Tongue (tissue), 3 donors: ENCODE measurements at places on chromosomes 12 and 14. TPM values are rescaled to one million over a fixed set of nuclear protein-coding genes. Genes with fewer than 3 reads are reported as not detected.

DNA sequence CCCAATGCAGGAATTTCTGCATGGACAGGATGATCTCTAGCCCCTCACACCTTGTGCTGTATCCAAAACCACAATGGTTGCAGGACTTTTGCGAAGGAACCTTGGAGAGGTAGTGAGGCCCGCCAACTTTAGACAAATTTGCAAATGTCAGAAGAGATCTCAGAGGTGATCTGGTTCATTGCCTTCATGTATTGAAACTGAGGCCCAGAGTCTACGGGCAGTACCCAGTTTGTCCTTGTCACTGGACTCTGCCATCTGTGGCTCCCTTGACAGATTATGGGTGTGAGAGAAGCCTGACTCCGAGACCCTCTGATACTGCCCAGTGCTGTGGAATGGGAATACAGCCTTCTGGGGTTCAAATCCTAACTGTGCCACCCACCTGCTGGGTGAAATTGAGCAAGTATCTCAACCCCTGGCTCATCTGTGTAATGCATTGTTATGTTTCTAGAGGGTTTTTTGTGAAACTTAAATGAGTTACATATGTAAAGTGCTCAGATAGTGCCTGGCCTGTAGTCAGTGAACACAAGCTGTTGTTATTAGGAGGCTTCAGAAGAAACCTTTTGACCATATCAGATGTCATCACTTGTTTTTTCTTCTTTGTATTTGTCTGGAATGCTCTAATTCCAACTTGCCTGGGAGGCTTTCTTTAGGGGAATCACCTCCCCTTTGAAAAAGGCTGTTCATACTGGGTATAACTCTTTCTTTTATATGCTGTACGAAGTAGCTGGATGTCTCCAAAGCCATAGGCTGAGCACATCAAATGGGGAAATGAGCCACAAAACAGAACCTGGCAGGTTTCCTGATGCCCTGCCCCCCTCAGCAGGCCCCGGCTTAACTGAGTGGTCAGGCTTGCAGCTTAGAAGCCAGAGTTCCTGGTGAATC lies 71.4 kb upstream of the SRSF5 start:
- DNase-seq = peak; percentile 68

DNA sequence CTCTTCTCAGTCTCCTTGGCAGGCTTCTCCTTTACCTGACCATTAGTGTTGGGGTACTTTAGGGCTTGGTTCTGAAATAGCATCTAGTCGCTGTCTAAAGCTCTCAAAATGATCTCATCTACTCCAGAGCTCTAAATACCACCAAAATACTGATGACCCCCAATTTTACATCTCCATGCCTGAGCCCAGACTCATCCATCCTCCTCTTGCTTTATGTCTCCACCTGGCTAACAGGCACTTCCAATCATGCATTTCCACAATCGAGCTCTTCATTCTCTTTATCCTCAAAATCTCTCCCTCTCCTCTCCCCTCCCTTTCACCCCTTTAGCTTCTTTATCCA lies 40.5 kb upstream of the PTGR2 start:
- no peak for DNase-seq

DNA sequence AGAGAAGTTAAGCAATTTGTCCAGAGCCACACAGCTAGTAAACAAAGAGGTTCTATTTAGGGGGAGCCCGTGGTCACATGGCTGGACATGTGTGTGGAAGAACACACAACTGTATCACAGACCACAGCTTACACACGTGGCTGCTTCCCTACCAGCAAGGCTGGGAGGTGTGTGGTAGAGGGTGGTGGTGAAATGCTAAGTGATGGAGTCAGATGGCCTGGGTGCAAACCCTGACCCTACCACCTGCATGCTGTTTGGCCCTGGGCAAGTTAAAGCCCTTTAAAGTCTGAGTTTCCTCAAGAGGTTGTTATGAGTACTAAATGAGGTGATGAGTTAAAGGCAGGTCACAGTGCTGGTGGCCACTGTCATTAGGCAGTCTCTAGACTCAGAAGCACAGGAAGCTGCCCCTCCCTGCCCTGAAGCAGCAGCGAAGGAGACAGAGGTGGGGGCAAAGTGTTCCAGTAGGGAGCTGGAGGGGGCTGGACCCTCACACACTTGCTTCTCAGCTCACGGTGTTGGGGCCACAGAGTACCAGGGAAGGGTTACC lies 64.2 kb downstream of the ERH start:
- no peak for DNase-seq

TSPAN11 gene
- total RNA-seq = 27.1 TPM

- peak; percentile 35 for DNase-seq
Measured at GRCh38 chr14:90721619-90722305, 94.5 kb downstream of the TTC7B start.

SOX5 gene
- total RNA-seq = 7.8 TPM

GRCh38 chr12:109948368-109948767 lies 47.8 kb downstream of the GIT2 start:
- DNase-seq = peak; percentile 93

WNK1 gene
- 140 TPM for total RNA-seq
